ENCODE measurements at places on chromosomes 16 and 17. TPM values are rescaled to one million over a fixed set of nuclear protein-coding genes. Genes with fewer than 3 reads are reported as not detected.

SHCBP1 gene
- 19.3 TPM for total RNA-seq

GRCh38 chr16:57815987-57816745 lies 13.9 kb upstream of the KIFC3 start:
- peak; percentile 90 for DNase-seq
- no peaks in the 10 kb centered on the region for H3K36me3 ChIP-seq
- H3K27ac ChIP-seq: peak overlapping the region; percentile 85
- H3K27me3 ChIP-seq: no peaks in the 10 kb centered on the region
- no peak overlapping the region for H3K4me3 ChIP-seq
- peaks cover 72% of the 10 kb centered on the region for H3K4me1 ChIP-seq

- peaks cover 22% of the 10 kb centered on the region for H3K27me3 ChIP-seq
- no peaks in the 10 kb centered on the region for H3K36me3 ChIP-seq
- H3K4me1 ChIP-seq: no peaks in the 10 kb centered on the region
- H3K4me3 ChIP-seq: no peak overlapping the region
- H3K27ac ChIP-seq: no peak overlapping the region
- DNase-seq: no peak
Measured at GRCh38 chr16:17224879-17225281, 245.9 kb downstream of the XYLT1 start.

DNA sequence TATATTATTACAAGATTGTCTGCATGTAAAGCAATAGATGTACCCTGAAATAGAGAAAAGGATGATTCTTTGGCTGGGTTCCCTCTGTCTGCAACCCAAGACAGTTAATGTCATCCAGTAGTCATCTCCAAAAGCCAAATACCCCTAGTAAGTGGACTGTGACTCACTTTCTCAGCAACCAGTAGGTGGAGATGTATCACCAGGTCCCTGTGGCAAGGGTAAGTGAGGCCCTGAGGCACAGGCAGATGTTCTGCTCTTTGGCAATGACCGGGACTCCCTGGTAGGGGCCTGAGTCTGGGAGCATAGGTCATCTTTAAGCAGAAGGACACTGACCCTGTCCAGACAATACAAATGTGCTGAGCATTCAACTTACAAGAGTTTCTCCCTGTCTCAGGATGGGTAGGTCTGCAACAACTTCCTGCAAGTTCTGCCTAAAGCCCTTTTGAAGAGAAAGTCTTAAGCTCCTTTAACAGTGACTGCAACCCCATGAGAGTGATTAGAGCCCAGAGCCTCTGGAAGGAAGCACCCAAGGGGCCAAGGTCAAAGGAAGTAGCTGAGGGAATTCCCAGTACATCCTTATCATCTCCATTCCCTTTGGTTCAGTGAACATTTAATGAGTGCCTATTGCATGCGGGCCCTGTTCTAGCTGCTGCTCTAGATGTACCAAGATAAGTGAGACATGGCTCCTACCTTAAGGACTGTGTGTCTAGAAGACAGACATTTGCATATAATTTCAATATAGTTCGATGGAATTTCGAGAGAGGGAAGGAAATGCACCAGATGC lies 31.9 kb downstream of the PMP22 start:
- no peaks in the 10 kb centered on the region for H3K36me3 ChIP-seq
- no peak for DNase-seq
- H3K27ac ChIP-seq: no peak overlapping the region

- H3K27ac ChIP-seq: no peak overlapping the region
- H3K4me3 ChIP-seq: no peak overlapping the region
- no peaks in the 10 kb centered on the region for H3K27me3 ChIP-seq
- peak; percentile 38 for DNase-seq
- H3K4me1 ChIP-seq: no peaks in the 10 kb centered on the region
Measured at GRCh38 chr16:16036359-16036792, 87.0 kb downstream of the ABCC1 start.

DNA sequence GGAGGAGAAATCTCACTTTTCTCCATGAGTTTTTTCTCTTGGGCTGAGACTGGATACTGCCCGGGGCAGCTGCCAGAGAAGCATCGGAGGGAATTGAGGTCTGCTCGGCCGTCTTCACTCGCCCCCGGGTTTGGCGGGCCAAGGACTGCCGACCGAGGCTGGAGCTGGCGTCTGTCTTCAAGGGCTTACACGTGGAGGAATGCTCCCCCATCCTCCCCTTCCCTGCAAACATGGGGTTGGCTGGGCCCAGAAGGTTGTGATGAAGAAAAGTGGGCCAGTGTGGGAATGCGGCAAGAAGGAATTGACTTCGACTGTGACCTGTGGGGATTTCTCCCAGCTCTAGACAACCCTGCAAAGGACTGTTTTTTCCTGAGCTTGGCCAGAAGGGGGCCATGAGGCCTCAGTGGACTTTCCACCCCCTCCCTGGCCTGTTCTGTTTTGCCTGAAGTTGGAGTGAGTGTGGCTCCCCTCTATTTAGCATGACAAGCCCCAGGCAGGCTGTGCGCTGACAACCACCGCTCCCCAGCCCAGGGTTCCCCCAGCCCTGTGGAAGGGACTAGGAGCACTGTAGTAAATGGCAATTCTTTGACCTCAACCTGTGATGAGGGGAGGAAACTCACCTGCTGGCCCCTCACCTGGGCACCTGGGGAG lies 19.1 kb downstream of the NGFR start:
- H3K36me3 ChIP-seq: no peaks in the 10 kb centered on the region
- H3K27me3 ChIP-seq: no peaks in the 10 kb centered on the region
- DNase-seq: no peak
